ENCODE measurements at places on chromosomes 16 and 17. TPM values are rescaled to one million over a fixed set of nuclear protein-coding genes. Genes with fewer than 3 reads are reported as not detected.

SPATA20 gene
- polyA plus RNA-seq = 52.7 TPM

MYL4 gene
- polyA plus RNA-seq = 6.6 TPM

SLC26A11 gene
- 20.2 TPM for polyA plus RNA-seq

C16orf96 gene
- polyA plus RNA-seq = 0.26 TPM

- DNase-seq = no peak
Measured at GRCh38 chr16:76729525-76729924, 452.3 kb downstream of the CNTNAP4 start.

- no peak for DNase-seq
Measured at GRCh38 chr17:62741290-62741689, 66.8 kb downstream of the MARCHF10 start.

TEKT1 gene
- 1.2 TPM for polyA plus RNA-seq

METTL22 gene
- polyA plus RNA-seq = 17.2 TPM

GRCh38 chr17:82461827-82462524 lies 3.4 kb downstream of the NARF start:
- no peak for DNase-seq

DNA sequence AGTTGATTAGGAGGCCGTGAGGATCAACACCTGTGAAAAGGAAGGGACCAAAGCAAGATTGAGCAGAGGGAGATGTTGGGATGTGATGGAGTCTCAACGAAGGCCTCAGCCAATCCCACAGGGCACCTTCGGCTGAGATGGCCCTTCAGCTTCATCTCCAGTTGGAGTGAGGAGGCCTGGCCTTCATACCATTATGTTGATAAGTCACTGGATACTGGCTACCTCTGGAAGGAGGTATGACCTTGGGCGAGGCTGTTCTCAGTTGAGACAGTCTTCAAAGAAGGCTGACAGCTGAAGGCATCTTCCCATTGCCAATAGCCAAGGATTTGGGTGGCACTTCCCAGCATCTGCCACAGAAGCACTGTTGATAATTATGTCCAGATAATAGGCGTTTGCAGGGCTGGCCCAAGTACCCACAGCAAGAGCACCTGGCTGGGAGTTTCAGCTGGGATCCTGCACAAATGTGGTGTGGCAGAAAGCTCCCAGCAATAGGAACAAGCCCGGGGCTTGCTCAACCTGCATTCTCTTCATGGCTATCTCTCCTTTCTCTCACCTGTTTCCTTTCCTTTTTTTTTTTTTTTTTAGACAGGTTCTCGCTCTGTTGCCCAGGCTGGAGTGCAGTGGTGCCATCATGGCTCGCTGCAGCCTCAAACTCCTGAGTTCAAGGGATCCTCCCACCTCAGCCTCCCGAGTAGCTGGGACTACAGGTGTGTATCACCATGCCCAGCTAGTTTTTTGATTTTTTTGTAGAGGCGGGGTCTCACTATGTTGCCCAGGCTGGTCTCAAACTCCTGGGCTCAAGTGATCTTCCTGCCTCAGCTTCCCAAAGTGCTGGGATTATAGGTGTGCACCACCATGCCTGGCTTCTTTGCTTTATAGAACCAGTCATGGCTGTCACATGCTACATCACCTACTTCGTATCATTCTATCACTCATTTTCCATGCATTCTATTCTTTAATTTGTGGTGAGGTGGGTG lies 18.2 kb upstream of the MAP3K14 start:
- no peak for DNase-seq

All from right renal cortex interstitium (tissue), 3 donors.